Stimulated activated CD8-positive, alpha-beta memory T cell treated with anti-CD3 and anti-CD28 coated beads, Interleukin-4, amount 100 ng/mL, for 24 hours (primary cell): ENCODE measurements at places on chromosomes 1 and 21.

DNA sequence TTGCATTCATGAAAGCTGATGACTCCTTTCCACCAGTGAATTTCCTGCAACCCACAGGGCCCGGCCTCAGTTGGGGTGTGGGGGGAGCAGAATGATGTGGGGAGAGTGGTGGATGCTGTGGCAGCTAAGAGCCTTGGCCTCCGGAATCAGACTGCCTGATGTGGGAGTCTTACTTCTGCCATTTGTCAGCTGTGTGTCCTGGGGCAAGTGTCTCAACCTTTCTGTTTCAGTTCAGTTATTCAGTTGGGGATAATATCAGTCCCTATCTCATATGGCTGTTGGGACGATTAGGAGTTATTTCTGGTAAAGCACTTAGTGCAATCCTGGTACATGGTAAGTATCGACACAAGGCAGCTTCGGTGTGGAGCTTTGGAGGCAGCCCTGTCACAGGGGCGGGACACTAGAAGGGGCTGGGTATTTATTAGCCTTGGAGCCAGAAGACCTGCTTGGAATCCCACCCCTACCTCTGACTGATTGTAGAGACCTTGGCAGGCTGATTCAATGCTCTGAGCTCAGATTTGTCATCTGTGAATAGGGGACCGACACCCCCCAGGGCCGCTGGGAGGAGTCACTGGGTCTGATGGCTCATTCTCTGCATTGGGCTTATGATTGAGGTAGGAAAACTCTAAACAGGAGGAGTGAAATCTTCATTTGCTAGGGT lies 19.6 kb downstream of the ARHGEF10L start:
- no peak for DNase-seq

GRCh38 chr1:20141001-20141400 lies 1.9 kb downstream of the PLA2G2F start:
- DNase-seq, result no peak

GRCh38 chr21:29365661-29366265 lies 67.0 kb downstream of the BACH1 start:
- no peak for DNase-seq

DNA sequence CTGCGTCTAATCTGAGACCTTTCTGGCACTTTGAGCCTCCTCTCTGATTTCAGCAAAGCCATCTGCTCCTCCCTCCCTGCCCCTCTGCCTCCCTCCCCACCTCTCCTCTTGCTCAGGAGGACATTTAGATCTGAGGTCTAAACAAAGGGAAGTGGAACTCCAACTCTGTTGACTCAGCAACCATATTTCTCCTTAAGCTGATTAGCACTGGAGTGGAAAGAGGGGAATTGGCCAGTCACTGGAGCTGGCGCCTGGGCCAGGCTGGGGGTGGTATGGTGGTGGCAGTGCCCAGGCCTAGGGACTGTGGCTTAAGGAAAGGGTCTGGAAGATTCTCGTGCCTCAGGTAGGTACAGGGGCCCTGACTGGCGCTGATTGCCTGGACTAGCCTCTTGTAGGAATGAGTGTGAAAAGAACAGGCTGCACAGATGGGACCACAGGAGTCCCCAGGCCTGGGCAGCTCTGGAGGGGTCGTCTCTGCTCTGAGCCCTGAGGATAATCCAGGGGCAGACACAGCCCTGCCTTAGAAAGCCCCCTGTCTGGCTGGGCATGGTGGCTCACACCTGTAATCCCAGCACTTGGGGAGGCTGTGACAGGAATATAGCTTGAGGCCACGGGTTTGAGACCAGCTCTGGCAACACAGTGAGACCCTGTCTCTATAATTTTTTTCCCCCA lies 11.9 kb downstream of the SH2D2A start:
- DNase-seq, result no peak

DNA sequence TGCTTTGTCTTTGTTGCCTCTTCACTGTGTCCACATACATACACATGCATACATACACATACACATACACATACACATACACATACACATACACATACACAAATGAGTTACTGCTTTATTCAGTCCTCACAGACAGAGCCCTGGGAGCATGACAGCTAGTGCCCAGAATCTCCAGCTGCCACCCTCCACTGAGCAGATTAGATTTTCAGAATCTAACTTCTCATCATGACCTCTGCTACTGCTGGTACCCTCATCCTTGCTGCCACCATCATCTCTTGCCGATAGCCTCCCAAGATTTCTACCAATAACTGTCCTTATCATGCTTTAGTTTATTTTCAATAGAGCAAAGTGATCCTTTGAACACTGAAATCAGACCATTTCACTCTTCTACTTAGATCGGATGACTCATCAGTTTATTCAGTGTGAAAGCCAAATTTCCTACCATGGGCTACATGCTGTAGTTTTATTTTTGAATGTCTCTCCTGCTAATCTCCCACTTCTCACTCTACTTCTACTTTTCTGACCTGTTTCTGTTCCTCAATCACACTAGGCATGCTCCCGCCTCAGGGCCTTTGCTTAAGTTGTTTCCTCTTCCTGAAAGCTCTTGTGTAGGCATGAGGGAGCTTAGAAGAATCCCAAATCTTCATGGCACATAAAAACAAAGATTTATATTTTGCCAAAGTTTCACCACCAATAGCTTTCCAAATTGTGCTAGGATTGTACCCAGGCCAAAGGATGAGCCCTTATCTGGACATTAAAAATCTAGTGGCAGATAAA lies 43.0 kb downstream of the ATP6V1G3 start:
- no peak for DNase-seq

- DNase-seq, result no peak
Observed at GRCh38 chr1:59364037-59364436, 67.1 kb downstream of the FGGY start.

GRCh38 chr21:45451091-45451740 lies 46.3 kb downstream of the COL18A1 start:
- DNase-seq, result no peak

- no peak for DNase-seq
Observed at GRCh38 chr1:224929335-224930237, at the start of gene DNAH14. DNAH14 (plus strand) TSS chr1:224929675; CDS start chr1:224952703, 23,028 bp downstream.

DNA sequence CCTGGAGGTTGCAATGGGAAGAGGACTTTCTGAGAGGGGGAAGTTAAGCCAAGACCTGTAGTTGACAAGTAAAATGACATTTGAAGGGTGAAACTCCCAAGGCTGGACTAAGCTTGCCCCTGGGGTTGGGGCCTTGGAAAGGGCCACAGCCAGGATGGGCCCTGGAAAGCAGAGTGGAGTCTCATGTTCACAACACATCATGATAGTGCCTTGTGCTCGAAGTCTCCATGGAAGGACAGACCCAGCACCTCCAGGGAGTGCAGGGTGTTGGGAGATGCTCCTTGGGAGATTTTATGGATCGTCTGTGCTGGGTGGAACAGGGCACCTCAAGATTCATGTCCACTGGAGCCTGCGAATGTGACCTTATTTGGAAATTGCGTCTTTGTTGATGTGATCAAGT lies 55.6 kb upstream of the ACTRT2 start:
- DNase-seq, result no peak

DNA sequence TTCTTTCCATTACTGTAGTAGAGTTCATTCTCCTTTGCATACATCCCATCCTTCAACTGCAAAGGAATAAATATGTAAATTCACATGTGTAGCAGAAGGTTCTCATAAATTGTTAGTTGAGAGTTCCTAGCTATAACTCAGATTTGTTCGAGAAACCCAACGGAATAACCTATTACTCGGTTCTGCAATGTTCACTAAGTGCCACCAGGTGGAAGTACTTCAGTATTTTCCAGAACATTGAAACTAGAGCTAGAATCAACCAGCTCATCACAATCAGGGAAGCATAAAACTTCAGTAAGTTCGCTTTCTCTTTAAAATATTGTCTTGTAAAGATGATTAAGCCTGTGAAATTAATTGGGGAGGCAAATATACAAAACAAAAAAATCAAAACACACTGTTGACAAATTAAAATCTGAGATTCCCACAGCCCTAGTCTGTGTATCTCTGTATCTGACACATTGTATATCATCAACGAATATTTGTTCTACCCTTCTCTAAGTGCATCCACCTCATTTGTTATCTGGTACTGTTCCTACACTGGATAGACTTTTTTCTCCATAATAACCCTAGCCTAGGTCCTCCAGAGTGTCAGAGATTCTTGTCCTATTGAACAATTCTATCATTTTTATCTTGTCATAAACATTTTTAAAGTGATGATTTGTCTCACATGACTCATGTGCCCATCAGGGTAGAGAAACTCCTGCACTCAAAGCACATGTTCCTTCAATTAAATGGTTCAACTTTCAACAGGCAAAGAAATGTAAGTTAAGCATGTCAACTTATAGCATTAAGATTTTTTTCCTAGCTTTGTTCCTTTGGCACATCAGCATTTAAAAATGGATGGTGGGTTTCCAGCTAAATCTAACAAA lies 31.9 kb downstream of the MROH9 start:
- no peak for DNase-seq

DNA sequence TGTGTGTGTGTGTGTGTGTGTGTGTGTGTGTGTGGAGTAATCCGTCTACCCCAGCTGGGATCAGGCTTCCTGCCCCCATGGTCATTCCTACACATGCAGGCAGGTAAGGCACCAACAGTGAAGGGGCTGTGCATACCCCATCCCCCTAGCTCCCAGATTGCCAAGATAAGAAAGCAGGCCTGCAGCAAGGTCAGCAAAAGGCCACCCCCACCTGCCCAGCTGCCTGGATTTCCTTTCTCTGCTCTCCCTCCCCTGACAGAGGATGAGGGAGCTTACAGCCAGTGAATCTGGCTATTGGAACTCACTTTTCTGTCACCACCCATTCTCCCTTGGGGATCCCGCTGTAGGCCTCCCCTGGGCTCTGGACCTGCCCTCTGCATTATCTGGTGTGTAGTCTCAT lies 7.9 kb downstream of the ALX3 start:
- DNase-seq, result no peak

- no peak for DNase-seq
Observed at GRCh38 chr1:223140611-223141405, 2.2 kb downstream of the TLR5 start.

GRCh38 chr1:163561580-163562295 lies 240.0 kb downstream of the NUF2 start:
- DNase-seq, result no peak

DNA sequence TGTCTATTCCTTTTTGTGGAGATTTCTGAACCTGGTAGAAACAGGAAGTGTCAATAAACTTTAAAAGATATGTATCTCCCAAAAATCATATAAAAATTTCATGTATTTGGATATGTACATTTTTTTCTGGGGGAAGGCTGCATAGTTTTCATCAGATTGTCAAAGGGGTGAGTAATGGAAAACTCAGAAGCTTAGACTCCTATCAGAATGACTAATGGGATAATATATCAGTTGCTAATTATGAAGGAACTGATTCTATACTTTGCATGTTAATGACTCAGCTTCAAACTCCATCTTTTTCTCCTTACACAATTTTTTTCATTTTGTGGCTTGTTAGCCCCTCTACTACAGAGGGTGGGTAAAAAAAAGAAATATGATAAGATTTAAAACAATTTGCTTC lies 55.9 kb downstream of the GON4L start:
- no peak for DNase-seq

DNA sequence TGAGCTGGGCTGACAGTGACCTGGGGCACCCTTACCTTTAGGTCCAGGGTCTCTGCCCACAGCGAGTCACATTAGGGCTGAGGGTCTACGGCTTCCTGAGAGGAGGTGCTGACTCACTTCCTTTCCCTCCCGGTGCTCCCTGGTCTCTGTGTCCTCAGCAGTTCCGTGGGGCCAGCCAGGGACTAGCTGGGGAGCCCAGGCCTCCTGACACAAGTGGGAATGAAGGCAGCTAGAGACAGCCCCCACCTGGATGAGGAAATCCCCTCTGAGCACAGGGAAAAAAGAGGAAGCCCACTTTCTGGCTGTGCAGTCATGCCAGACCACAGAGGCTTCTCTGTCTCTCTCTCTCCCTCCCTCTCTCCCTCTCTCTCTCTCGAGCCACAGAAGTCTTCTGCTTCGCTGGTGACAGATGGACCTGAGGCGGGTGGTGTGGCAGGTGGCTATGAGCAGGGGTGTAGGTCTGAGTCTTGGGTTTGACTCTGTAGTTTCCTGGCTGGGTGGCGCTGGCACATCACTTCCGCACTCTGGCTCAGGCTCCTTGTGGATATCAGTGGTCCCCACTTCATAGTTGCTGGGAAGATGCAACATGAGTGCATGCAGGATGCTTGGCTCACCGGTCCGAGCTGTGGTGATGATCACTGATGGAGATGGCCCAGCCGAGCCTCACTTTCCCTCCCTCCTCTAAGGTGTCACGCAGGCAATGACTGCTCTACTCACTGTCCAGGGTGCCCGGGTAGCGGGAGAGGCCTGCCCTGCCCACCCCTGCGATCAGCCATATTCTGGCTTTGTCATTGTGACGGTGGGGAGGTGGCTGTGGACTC lies 3.5 kb downstream of the SLC66A1 start:
- DNase-seq, result no peak

DNA sequence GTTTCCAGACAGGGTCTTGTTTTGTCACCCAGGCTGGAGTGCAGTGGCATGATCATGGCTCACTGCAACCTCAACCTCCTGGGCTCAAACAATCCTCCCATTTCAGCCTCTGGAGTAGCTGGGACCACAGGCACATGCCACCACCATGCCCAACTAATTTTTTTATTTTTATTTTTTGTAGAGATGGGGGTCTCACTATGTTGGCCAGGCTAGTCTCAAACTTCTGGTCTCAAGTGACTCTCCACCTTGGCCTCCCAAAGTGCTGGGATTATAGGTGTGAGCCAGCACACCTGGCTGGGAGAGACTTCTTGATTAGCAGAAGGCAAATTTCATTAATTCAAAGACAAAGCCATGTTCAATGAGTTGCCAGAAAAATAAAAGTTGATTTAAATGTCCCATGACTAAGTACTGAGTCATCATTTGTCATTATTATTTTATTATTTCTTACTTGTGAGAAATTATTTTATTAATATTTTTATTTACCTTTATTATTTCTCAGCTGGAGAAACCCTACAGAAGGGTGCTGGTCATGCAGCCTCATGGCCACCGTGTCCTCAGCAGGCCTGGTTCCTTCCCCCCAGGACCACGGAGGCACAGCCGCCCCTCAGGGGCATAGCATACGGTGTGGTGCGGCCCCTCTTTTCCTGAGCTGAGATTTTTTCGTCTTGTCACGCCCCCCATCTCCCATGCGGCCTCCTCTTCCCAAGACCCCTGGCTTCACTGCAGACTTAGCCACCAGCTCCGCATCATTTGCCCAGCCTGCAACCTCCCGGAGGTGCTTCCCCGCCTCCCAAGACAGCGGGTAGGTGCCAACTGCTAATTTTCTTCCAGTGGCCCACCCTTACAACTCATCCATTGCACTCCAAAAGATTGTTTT lies 55.3 kb upstream of the SIM2 start:
- no peak for DNase-seq

DNA sequence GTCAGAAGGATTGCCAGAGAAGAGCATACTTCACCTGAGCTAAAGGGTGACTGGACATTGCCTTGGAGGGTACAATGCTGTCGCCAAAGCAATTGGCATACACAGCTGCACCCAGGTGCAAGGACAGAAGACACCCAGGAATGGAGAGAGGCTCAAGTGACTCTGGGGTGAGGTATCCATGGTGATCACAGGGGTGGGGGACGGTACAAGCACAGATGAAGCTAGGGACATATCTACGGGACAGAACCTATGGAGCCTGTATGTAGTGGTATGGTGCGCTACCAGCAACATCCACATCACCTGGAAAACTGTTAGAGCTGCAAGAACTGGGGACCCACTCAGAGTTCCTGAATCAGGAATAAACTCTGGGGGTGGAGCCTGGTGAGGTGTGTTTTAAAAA lies 286.1 kb downstream of the PCP4 start:
- no peak for DNase-seq

GRCh38 chr1:110605901-110606656 lies at the start of gene KCNA2:
KCNA2 (minus strand) TSS chr1:110606358; CDS start chr1:110604782, 1,576 bp downstream.
- DNase-seq, result no peak
